HTR-8/SVneo (cell line): ENCODE measurements at places on chromosomes 1 and 21.

DNA sequence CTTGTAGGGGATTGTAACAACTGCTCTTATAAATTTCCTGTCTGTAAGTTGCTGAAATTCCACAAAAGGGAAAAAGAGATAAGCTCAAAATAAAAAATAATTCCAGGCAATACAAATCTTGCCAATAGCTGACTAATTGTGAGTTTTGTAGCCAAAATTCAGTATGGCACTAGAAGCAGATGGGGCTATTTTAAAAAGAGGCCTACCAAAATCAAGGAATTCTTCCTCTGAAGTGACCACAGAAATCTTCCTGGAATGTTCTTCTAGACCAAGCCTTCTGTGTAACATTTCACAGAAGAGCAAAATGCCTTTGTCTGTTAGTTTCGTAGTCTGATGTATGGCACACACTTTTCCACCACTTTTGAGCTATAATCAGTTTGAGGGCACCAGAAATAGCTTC lies 127.6 kb downstream of the CYYR1 start:
- DNase-seq = no peak

GRCh38 chr1:92538413-92539061 lies 51.8 kb upstream of the GFI1 start:
- no peak for DNase-seq

GRCh38 chr1:94823116-94823515 lies 3.0 kb downstream of the SLC44A3 start:
- DNase-seq = no peak

DNA sequence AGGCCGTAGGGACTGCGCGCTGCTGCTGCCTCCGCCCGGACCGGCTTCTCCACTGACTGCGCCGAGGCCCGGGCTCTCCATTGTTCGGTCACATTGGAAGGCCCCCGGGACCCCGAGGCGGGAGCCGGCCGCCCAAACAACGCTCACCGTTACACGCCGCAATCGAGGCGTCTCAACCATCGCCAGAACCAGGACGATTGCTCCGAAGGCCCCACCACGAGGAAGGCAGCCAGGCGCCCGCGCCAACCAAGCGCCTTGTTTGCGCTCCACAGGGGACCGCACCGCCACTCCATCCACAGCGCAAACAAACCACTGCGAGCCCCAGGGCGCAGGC lies 595 bp downstream of the GLUL start:
- no peak for DNase-seq

DNA sequence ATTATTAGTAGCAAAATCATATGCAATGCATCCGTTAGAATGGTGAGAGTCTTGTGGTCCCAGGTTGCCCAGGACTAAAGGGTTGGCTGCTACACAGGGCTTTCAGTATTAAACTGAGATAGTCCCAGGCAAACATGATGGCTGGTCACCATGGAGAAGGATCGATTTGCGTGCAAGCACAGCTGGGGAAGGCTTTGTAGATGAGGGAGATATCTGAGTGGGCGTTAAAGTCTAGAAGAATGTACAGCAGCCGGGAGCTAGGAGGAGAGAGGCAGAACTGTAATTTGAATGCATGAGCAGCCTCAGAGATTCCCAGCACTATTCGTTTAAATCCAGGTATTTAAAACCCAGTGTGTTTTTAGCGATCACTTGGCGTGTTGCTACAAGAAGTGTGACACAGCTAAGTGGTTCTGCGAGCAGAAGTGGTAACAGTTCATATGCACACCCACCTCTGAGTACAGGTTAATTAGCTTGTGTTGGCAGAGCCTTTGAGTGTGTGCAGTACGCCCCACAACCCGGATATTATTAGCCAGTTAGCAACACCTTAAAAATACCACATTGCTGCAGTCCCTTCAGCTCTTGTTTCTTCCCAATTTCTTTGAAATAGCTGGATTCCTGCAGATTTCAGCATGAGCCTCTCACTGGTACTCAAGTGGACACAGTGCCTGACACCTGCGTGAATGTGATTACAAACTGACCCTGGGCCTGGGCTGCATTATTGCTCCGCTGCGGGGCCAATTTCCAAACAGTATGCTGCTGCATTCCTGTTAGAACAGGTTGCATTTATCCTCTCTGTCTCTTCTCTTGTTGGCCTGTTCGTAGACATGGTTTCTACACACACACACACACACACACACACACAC lies 67.2 kb upstream of the SCAF4 start:
- no peak for DNase-seq

DNA sequence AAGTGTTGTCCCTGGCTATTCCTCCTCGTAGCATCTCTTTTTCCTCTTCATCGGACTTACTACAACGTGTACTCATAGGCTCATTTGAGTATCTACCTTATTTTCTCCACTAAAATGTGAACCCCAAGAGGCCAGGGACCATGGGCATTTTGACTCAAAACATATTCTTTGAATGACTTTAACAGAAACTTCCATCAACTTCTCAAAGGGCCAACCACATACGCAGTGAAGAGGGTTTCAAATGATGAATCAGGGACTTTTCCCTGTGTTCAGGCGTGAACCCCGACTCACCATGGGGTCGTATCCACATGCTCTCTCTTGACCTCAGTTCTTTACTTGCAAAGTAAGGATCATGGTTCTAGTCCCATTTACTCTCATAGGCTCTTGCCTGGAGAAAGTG lies 20.2 kb upstream of the GPR137B start:
- DNase-seq = no peak

DNA sequence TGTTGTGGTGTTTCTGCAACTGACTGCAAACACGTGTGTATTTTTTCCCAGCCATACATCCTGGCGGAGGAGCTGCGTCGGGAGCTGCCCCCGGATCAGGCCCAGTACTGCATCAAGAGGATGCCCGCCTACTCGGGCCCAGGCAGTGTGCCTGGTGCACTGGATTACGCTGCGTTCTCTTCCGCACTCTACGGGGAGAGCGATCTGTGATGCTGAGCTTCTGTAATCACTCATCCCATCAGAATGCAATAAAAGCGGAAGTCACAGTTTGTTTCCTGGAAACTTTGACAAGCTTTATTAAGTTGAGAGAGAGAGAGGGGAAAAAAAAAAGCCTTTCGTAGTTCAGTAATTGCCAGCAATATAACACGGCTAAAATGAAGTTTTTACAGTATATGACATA lies 32.7 kb upstream of the MTR start:
- DNase-seq = no peak

- no peak for DNase-seq
These were observed 3.5 kb upstream of the TIAM1 start for GRCh38 chr21:31347435-31348032.

- DNase-seq = peak; percentile 60
These were observed at the start of gene RAVER2 for GRCh38 chr1:64744492-64745180. TSS of gene RAVER2 (plus strand) at chr1:64745075. CDS start at chr1:64745173, 98 bp downstream.

DNA sequence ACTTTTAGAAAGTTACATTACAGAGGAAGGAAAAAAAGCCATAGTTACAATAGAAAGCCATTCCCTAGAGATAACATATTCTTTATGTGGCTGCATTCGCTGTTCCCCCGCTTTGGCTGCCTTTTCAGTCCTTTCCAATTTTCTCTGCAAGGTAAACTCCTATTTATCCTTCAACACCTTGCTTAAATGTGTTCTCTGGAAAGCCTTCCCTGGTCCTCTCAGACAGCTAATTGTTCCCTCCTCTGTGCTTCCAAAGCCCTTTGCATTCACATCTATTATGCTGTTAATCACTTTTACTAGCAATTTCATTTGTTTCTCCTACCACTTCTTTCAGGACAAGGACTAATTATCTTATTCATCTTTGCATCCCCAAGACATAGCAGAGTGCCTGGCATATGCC lies 1.6 kb downstream of the PHC2 start:
- no peak for DNase-seq

- DNase-seq = no peak
These were observed 130.5 kb downstream of the RHOU start for GRCh38 chr1:228865627-228866330.

- DNase-seq = no peak
These were observed 17.3 kb downstream of the DPH5 start for GRCh38 chr1:101008229-101008834.

- DNase-seq = no peak
These were observed 7.8 kb upstream of the LRRC47 start for GRCh38 chr1:3803905-3804626.

- no peak for DNase-seq
These were observed 644.1 kb downstream of the LMO4 start for GRCh38 chr1:87972811-87973210.

DNA sequence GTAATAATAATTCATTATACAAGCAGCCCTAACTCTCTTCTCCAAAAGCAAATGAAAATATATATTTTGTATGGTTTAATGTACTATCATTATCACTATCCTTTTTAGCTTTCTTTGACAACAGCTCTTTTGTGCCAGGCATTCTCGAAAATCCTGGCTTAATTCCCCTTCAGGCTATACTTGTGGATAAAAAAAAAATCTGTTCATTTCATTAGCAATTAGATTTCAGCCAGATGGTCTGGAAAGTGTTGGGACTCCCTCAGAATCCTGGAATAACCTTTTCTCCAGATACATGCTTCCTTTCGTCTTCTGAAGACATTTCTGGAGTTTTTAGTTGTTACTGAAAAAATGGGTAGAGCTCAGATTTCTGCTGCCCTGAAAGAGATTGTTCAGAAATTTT lies 83.4 kb upstream of the PLPPR4 start:
- DNase-seq = no peak

DNA sequence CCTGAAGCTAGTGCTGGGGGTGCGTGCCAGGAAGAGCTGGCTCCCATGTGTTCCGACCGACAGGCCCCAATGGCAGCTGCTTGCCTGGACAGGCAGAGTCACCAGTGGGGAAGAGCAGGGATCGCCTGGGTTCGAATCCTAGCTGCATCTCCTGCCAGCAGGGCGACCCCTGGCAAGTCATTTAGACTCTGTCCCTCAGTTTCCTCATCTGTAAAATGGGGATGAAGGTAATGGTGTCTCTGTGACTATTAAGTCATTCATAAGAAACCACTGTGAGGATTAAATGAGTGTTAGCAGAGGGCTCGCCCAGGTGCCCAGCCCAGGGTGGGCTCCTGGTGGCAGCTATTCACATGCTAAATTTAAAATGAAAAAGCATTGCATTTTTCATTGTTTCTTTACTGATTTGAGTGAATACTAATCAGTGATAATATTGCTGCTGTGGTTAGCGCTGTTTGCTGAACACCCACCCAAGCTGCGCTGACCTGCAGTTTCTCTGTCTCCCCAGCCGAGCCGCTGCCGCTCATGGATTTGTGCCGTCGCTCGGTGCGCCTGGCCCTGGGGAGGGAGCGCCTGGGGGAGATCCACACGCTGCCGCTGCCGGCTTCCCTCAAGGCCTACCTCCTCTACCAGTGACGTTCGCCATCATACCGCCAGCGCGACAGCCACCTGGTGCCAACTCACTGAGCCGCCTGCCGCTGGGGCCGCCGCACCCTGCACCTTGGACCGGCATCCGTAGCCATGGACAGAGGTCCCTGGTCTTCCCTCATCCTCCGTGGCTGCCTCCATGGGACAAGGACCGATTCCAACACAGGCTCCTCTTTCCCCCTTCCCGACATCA lies 74.5 kb downstream of the SPSB1 start:
- no peak for DNase-seq

DNA sequence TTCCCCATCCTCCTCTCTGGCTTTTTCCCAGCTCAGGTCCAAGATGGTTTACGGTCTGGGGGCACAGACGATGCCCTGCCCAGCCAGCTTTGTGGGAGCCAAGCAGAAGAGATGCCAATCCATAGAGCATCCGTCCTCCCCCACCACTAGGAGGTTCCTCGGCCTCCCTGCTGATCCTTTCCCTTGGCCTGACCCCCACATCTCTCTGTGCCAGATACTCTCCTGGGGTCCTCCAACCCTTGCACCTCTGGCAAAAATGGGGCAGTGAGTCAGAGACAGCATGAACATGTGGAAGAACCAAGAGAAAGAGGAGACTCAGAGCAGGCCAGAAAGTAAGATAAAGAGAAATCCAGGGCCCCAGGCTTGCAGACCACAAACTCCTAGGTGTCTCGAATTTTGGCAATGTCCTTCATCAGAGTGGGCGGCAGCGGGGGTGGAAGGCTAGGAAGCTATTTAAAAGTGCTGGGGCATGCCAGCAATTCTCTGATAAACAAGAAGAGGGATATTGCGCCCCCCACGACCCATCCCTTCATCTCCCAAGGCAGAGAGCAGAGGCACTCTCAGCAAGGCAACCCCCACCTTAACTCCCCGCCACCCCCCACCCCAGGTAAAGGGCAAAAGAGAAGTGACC lies 11.4 kb downstream of the BLACAT1 start:
- DNase-seq = no peak

- no peak for DNase-seq
These were observed 44.4 kb downstream of the COLGALT2 start for GRCh38 chr1:183993132-183993531.

DNA sequence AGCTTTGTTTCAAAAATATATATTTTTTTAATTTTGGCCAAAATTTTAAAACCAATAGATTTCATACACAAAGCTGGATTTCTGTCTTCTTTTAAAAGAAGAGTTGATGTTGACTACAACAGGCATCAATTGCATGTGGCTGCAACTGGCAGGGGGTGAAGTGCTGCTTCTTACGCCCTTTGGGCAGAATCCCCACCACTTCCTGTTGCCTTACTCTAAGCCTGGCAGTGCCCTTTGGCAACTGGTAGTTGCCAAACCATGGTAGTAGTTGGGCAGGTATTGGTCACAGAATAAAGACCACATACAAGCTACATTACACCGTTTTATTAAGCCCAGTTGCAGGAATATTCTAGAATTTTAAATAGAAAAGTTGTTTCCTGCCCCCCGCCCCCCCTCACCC lies 17.0 kb downstream of the LAMC2 start:
- no peak for DNase-seq

- DNase-seq = peak; percentile 31
These were observed 63.7 kb downstream of the MACF1 start for GRCh38 chr1:39268112-39268581.

- DNase-seq = no peak
These were observed 21.2 kb downstream of the ARID1A start for GRCh38 chr1:26717017-26717491.

- no peak for DNase-seq
These were observed 104.3 kb downstream of the HHIPL2 start for GRCh38 chr1:222443566-222443965.

- DNase-seq = no peak
These were observed 4.9 kb downstream of the RASSF5 start for GRCh38 chr1:206512058-206512850.

DNA sequence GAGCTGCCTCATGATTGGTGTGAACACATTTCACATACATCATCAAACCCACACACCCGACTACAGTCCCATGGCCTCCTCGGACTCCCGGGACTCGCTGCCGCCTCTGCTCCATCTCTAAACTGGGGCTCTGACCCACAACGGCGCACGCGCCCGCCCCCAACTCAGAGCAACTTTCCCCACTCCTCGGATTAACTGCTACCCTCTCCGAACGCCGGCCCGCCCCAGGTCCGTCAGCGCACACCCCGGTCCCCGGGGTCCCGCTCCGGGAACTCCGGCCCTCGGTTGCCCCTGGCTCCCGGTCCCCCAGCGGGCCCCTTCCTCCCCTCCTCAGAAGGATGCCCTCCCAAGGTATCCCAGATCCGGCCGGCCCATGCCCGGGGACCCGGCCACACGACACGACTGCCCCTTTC lies 740 bp downstream of the DSTYK start:
- peak; percentile 47 for DNase-seq

DNA sequence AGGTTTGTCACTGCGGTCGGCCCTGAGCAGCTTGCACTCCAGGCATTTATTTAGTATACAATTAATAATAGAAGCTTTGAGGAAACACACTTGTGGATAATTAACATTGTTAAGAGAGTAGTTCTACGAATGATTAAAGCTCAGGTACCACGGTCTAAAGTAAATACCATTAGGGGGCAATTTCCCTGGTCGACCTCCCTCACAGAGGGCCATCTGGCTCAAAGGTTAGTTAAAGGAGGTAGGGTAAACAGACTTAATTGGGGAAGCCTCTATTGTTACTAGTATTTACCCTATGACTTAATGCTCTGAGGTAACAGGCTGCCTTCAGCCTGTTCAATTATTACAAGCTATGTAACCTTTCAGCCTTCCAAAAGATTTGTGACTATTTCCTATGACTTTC lies 122.3 kb upstream of the SLC44A3 start:
- DNase-seq = no peak
